ENCODE measurements at places on chromosomes 3 and 15. TPM values are rescaled to one million over a fixed set of nuclear protein-coding genes. Genes with fewer than 3 reads are reported as not detected.

The NEK10 gene
- total RNA-seq: 48.4 TPM

The CCR8 gene
- total RNA-seq: not detected

The THSD4 gene
- total RNA-seq: 58.7 TPM

The FRMD5 gene
- total RNA-seq: not detected

GRCh38 chr3:28840976-28841376 lies 439.9 kb upstream of the RBMS3 start:
- no peak for DNase-seq

GRCh38 chr15:64875641-64876223 lies 34.0 kb downstream of the PLEKHO2 start:
- DNase-seq: no peak

DNA sequence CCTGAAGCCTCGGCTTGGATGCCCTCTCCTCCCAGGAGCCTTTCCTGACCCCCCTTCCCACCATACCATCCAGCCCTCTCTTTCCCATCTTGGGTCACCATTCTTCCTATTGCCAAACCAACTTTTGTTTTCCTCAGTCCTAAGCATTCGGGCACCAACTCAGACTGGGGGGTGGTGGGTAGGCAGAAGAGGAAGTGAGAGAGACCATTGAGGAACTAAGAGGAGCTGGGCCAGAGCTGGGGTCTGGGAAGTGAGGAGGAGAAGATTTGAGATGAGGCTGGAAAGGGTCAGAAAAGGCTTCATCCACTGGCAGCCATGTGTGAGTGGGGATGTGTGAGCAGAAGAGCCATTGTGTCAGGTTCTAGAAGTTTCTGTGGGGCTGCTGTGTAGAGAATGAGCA lies 37.7 kb downstream of the TKT start:
- DNase-seq: no peak

- no peak for DNase-seq
These were observed 108.4 kb upstream of the DPH6 start for GRCh38 chr15:35654332-35654731.

DNA sequence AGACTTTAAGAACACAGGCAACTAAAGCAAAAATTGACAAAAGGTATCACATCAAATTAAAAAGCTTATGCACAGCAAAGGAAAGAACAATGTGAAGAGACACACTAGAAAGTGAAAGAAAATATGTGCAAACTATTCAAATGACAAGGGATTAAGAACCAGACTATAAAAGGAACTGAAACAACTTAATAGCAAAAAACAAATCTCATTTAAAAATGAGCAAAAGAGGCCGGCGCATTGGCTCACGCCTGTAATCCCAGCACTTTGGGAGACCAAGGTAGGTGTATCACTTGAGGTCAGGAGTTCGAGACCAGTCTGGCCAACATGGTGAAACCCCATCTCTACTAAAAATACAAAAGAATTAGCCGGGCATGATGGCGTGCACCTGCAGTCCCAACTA lies 14.4 kb downstream of the NGLY1 start:
- DNase-seq: no peak

DNA sequence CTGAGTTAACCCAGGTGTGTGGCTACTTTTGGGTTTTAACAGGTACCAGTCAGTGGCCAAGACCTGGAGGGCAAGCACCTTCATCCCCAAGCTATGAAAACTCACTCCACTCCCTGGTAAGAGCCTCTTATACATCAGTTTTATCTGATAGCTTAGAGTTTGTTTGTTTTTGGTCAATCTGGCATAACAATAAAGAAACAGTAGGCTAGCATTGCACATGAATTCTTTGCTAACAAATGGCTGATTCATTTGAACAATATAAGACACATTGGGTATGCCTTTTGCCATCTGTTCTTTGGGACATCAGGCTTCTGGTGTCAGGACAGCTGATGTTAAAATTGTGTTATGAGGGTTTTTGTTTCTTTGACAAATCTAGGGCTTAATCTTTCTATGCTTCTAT lies 125.0 kb upstream of the CGNL1 start:
- DNase-seq: no peak

- DNase-seq: no peak
These were observed 94.4 kb downstream of the AKAP13 start for GRCh38 chr15:85474700-85475316.
